ENCODE measurements at places on chromosomes 5 and 9. TPM values are rescaled to one million over a fixed set of nuclear protein-coding genes. Genes with fewer than 3 reads are reported as not detected.
A peak's percentile ranks its signal among the peaks of the same experiment; 100 is the strongest.

SPTLC1 gene
- total RNA-seq, result 90.0 TPM

C5orf52 gene
- total RNA-seq, result not detected

KLF4 gene
- 59.0 TPM for total RNA-seq

ACTBL2 gene
- 3.1 TPM for total RNA-seq

CCNJL gene
- 0.72 TPM for total RNA-seq

CER1 gene
- total RNA-seq, result 3.9 TPM

HTR1A gene
- total RNA-seq, result not detected

VCAN gene
- 930 TPM for total RNA-seq

TMEM215 gene
- 3.1 TPM for total RNA-seq

CTXN3 gene
- 2.6 TPM for total RNA-seq

KCTD16 gene
- 16.1 TPM for total RNA-seq

DNA sequence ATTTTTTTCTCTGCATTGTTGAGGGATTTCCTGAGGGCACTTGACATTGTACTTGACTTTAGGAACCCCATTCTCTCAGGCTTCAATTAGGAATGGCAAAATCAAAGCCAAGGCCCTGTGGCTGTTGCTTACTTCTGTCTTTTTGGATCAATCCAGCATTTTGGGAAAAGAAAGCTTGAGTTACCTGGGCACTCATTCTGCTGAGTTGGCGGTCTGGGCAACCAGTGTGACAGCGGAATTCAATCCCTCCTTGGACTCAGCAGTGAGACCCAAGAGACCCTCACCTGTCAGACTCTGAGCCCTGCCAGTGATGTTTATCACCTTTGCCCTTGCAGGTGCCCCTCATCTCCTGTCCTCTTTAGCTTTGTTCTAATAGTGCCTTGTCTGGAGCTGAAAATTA, 225.3 kb downstream of the PAPPA start:
- DNase-seq, result no peak

GRCh38 chr5:139246394-139246793, 47.1 kb upstream of the MATR3 start:
- no peak for DNase-seq

DNA sequence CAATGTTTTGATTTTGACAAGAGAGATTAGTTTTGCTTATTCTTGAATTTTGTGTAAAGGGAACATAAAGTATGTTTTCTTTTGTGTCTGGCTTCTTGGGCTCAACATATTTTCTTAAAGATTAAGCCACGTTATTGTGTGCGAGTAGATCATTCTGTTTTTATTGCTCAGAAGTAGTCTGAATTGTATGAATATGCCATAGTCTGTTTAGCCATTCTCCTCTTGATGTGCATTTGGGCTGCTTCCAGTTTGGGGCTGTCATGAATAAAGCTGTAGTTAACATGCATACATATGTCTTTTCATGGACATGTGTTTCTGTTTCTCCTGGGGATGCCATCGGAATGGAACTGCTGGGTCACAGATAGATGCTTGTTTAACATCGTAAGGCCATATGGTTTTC, 198.9 kb downstream of the FANCC start:
- no peak for DNase-seq

- DNase-seq, result no peak
These were observed 43.3 kb downstream of the CD180 start for GRCh38 chr5:67153292-67153691.

DNA sequence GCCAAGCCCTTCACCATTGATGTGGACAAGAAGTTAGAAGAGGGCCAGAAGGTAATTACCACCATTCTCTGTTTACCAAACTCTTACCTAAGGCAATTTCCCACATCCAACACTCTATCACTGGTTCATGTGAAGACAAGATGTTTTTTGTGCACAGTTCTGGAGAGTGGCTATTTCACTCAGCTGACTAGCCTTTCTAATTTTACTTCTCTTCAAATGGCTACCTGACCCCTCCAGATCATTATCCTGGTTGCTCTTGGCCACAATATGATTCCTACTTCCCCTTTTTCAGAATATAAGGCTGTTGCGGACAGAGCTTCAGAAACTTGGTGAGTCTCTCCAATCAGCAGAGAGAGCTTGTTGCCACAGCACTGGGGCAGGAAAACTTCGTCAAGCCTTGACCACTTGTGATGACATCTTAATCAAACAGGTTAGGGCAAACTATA, 7.1 kb downstream of the KIF20A start:
- DNase-seq, result no peak

- DNase-seq, result no peak
These were observed 164.2 kb upstream of the PTGER4 start for GRCh38 chr5:40515476-40515875.

DNA sequence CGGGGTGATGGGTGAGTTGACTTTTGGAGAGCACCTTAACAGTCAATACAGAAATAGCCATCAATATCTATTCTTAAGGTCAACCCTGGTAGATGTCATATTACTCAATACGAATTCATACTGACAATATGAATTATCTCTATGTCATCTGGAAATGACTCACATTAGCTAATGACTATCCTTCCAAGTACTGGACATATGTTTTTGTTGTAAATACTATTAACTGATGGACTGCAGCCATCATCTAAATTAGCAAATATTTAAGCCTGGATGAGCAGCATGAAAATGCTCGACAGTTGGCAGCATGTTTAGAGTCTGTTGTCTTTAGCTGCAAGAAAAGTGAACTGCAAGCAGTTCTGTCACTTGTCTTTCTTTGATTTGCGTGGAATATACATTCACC, 19.6 kb upstream of the ISOC1 start:
- DNase-seq, result no peak

DNA sequence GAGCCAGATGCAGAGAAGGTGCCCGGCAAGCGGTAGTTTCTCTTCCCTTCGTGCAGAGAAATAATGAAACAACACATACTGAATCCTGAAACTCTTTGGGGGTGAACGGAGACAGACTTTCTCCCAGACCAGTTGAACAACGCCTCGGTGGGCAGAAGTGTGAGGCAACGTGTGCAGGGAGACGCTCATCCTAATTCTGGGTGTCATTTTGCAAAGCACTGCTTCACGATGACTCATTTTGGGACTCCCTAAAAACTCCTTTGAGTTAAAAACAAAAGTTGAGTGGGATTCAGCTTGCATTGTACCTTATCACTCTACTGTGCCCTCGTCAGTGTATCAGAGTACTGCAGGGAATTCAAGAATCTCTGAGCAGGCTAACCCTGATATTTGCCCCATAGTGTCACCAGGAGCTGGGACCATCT, 3.5 kb upstream of the NEK6 start:
- no peak for DNase-seq

DNA sequence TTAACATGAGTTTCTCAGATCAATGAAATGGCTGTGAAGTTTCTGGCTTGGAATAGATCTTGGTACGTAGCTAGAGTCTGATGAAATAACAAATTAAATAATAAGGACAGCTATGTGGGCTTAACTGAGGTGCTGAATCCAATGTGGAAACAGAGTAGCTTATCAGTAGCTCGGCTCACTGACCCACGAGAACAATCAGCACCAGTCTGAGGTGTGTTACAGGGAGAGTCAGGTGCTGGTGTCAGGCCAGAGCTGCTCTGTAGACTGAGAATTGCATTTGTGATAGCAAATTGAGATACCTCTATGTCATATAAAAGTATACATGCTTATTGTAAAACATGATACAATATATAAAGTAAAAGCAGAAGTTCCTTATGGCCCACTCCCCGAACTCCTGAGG, 21.2 kb upstream of the CCL28 start:
- DNase-seq, result no peak

GRCh38 chr5:91474201-91474600, 91.1 kb upstream of the ARRDC3 start:
- DNase-seq, result no peak

- DNase-seq, result no peak
These were observed 601.1 kb downstream of the IRX1 start for GRCh38 chr5:4196744-4197143.

- no peak for DNase-seq
These were observed 179.3 kb downstream of the DEPDC1B start for GRCh38 chr5:60520451-60521227.

DNA sequence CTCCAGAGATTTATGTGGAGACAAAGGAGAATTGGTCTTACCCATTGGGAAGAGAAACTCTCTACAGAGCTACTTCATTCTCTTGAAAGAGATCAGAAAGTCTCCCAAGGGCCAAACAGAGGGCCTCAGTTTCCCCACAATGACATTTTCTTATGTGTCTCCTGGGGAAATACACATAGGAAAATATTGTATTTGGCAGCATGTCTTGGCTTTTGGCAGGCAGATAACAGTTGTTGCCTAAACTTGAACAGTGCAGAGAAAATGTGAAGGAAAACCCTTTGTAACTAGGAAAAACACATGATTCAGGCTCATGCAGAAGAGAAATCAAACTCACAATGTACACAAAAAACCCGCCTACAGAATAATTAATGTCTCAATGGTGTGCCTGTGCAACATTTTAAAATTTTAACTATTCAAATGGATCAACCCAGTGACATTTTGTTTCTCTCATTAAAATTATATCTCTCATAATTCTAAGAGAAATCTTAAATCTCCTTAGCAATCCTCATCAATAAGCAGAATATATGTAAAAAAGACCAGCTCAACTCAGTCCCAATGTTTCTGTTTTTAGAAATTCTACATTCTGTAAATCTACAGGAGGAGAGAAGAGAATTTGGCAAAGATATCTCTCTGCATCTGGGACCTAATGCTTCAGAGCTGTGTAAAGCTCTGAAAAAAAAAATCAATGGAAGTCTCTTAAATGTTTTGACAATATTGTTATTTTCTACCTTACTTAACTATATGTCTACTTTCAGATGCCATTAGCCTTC, 205.1 kb downstream of the ADAMTSL1 start:
- no peak for DNase-seq

DNA sequence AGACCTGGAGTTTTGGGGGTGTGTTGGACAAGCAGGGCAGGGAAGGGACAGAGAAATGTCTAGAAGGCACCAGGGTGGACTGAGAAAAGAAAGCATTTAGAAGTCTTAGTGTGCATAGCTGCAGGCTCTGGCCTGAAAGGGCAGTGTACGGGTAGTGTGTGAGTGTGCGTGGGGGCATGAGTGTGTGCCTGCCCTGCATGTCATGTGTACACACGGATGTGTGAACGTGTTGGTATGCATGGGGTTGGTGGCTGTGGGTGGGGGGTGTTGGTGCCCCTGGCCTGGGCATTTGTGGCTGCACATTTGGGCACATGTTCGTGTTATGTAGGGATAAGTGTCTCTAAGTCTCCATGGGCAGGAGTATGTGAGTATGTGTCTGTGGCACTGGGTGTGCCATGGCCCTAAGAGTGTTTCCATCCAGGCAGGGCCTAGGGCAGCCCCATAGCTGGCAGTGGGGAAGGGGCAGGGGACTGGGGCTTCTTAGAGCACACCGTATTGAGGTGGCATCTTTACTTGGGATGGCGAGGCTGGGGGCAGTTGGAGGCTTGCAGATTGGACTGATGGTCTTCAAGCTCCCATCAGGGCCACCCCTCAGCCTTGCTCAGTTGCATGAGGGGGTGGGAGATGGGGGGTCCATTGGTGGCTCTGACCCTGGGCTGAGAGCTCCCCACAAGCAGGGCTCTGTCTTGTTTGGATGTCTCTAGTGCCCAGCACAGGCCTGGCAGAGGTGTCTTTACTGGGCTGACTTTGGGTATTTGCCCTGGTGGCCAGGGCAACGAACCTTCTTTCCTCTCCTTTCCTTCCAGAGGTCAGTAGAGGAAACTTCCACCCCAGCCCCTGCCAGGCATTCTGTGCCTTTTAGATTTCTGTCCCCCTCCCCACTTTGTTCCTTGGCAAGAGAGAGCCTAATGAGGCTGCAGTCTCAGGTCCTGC, 15.0 kb downstream of the PSD2 start:
- DNase-seq, result no peak

GRCh38 chr9:130347931-130348330, 82.4 kb downstream of the HMCN2 start:
- DNase-seq, result no peak

DNA sequence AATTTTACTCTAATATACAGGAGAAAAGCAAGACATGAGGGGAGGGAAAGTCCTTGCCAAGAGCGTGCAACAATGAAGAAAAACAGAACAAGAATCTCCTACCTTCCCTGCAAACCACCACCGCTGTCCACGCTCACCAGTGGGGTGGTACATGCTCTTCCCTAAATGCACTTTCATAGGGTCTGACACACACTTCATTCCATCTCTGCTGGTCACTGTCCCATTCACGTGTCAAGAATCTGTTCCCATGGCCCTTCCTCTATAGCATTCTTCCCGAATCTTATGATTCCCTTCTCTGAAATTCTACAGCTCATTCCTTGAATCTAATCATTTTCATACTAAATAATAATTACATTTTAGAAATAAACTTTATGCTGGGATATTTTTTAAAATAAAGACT, 11.4 kb upstream of the DNAH5 start:
- DNase-seq, result no peak

DNA sequence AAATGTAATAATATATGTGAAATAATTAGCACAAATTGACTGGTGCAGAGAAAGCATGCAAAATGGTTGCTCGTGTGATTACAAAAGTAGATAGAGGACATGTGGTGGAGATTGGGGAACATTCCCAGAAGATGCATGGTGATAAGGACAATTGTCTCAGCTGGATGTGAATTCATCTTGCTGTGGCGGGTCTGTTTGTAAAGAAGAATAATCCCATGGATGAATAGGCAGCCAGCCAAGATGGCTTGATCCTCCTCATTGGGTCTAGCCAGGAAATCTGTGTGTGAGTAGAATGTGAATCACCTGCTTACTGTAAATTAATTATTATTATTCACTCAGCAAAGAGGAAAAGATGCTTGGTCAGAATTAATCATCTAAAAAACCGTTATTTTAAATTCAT, 12.6 kb upstream of the DPYSL3 start:
- DNase-seq, result no peak

GRCh38 chr5:97923997-97924396, 741.0 kb upstream of the RIOK2 start:
- no peak for DNase-seq

- no peak for DNase-seq
These were observed 310.8 kb downstream of the PDE4D start for GRCh38 chr5:59582746-59583145.

DNA sequence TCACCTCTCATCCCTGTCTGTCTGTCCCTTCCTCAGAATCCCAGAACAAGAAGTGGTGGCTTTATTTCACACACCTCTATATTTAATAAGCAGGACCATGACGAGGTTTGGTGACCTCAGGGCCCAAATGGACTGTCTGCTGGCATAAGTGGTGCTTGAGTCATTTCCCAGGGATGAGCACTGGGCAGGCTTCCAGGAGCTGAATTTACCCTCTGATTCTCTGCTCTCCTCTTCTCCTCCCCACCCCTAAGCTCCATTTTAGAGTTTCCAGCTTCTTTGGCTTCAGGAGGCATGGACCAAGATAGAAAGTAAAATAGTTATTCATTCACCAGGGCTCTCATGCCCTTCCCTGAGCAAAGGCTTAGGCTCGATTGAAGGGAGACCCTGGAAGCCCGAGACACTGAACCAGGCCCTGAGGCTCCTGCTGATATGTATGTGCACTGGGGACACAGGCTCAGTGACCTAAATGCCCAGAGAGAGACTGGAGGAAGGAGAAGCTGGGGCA, 69.1 kb downstream of the PPARGC1B start:
- peak; percentile 92 for DNase-seq

DNA sequence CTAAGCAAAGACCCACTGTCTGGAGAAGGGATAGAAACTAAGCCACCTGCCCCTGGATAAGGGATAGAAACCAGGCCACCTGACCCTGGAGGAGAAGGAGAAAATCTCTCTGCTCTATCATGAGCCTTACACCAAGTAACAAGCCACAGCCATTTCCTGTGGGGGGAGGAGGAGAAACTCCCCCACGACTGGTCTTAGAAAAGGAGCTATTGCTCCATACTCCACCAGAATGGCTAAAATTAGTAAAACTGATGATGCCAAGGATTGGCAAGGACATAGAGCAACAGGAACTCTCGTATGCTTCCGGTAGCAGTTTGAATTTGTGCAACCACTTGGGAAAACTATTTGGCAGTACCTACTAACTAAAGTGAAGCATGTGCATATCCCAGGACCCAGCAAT, 70.8 kb downstream of the ACTL7B start:
- DNase-seq, result no peak
